ENCODE measurements at places on chromosomes 11 and 22.

GRCh38 chr11:113603277-113604059 is 102.6 kb downstream of the TMPRSS5 start:
- DNase-seq: no peak

DNA sequence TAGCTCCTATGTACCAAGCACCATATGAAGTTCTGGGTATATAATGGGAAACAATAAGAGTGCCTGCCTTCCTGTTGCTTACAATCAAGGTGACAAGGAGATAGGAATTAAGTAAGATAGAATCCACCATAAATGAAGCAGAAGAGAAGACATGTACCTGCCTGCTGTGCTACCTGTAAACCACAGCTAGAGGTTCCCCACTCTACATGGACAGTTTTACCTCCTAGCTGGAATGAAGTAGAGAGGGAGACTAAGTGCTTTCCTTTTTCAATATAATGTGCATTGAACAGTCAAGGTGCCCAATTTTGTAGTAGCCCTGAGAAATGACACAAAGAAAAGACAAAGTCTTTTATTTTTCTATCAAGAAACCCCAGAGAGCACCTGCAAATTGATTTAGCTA is 984.6 kb downstream of the DLG2 start:
- no peak for DNase-seq

DNA sequence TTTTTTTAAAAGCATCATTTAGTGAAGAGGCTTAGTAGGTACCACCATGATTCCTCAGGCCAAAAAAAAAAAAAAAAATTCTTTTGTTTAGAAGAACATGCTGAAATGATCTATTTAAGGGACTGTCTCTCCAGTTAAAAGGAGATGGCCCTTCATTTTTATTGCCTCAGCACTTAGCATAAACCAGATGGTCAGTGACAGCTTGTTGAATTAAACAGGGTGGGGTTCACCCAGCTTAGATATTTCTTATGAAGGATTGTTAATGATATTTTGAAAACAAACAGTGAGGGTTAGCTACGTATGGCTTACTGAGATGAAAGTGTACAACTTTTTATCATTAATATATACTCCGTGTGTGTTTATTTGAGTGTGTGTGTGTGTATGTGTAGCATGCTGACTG is 203.7 kb downstream of the FAM181B start:
- no peak for DNase-seq

DNA sequence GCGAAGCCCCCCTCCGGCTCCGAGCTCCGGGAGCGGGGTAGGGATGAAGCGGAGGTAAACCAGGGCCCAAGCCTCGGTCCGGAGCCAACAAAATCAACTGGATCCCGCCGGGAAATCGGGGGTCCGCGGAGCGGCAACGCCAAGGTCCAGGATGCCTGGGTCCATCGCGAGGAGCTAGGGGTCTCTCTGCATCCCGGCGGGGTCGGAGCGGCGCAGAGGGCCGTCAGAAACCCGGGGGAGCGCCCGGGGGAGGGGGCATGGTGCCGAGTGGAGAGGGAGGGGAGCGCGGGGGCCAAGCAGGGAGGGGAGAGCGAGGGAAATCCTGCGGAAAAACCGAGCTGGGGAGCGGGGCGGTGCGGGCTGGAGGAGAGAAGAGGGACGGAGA is 51.8 kb downstream of the SLC22A12 start:
- DNase-seq: no peak

Data from activated CD4-positive, alpha-beta T cell treated with anti-CD3 and anti-CD28 coated beads, Interleukin-2, amount 50 U/mL, for 1 hour (primary cell).